ENCODE measurements at places on chromosomes 2 and 18.

DNA sequence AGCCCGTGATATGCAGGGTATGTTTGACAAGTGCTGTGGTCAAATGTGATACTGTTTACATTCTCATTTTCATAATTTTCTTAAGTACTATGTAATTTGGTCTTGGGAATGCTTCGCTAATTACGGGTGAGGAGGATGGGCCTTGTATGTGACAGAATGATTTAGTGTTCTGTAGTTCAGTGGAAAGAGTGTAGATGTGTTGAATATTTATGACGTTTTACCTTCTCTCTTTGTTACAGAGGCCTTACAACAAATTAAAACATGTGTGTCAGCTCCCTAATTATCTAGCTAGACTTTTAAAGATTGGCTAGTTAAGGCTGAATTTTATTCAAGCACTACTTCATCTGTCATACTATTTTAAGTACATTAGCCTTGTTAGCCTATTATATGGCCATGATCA lies 10.6 kb upstream of the CHRNA1 start:
- DNase-seq = no peak

DNA sequence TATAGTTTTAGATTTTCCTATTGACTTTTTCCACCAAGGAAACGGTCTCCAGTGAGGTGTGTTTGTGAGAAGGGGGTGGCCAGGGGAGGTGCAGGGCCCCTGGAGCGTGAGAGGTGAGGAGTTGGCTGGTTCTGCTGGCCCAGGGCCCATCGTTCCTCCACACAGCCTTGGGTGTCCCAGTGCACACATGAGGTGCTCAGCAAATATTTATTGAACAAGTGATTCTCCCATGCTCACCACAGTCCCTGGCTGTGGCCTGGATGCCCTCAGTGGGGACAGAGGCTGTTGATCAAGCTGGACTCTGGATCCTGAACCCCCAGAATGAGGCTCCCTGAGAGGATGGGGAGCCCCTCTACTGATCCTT lies 5.0 kb downstream of the HAAO start:
- no peak for DNase-seq

- no peak for DNase-seq
These were observed 150.1 kb downstream of the AGAP1 start for GRCh38 chr2:235643680-235644511.

DNA sequence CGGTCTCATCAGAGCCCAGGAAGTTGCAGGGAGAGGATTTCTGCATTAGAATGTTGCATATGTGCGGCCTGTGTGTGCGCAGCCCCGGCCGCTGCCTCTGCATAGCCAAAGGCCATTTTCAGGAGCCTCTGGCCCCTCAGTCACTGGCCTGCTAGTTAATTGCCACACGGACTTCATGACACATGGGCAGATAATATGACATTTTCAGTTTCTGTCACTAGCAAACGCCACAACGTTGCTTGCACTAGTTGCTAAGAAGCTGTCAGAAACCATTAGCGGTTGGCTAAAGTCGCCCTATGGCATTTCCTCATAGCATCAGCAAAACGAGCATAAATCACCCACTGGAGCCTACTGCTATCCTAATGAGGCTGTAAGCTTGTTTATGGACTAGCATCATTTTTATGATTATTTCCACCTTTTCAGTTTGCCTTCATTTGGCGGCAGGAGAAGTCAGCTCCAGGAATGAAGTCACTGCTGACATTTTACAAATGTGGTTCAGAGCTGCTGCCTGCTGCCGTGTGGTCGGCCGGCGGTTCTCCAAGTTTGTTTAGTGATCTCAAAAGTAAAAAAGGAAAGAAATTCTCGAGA lies 73.7 kb downstream of the MEIS1 start:
- no peak for DNase-seq

DNA sequence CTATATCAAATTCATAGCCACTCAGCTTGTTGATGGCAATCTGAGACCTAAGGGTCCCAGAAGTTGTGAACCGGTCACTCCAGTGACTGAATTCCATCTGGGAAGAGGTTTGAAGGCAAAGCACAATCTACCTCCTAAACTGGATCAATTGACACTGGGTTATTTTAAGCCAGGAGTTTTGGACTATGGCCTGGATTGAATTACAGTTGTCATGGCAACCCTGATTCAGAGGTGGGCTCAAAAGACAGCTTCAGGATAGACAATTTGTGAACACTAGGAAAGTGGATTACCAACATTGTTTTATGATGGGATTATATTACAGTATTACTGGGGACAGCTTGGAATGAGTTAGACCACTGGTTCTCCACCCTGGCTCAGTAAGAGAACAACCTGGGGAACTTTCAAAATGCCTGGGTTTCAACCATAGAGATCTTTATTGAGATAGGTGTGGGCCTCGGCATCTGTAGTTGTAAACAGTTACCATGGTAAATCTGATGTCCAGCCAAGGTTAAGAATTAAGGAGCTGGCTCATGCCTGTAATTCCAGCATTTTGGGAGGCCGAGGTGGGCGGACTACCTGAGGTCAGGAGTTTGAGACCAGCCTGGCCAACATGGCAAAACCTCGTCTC lies 58.8 kb downstream of the MFSD6 start:
- DNase-seq = no peak

DNA sequence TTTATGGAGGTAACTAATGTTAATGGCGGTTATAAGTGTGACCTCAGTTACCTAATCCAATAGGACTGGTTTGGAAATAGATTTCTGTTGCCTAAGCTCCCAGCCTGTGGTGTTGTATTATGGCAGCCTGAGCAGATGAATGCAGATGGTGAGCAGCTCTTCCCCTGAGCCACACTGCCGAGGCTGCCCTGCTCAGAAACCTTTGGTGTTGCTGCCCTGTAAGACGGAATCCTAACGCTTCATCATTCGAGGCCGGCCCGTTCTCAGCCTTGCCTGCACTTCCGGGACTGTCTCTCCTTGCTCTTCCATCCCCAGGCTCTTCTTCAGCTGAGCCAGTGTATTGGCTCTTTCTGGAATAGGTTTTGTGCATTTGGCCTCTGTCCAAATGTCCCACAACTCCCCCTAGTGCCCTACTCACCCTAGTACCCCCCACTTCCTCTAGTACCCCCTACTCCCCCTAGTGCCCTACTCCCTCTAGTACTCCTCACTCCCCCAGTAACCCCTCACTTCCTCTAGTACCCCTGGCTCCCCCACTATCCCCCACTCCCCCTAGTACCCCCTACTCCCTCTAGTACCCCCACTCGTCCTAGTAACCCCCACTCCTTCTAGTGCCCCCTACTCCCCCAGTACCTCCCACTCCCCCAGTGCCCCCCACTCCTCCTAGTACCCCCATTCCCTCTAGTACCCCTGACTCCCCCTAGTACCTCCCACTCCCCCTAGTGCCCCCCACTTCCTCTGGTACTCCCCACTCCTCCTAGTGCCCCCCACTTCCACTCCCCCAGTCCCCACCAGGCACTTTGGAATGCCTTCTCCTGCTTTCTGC lies 106.0 kb upstream of the TAF1B start:
- no peak for DNase-seq

- DNase-seq = no peak
These were observed 130.6 kb upstream of the OTX1 start for GRCh38 chr2:62920070-62920469.

DNA sequence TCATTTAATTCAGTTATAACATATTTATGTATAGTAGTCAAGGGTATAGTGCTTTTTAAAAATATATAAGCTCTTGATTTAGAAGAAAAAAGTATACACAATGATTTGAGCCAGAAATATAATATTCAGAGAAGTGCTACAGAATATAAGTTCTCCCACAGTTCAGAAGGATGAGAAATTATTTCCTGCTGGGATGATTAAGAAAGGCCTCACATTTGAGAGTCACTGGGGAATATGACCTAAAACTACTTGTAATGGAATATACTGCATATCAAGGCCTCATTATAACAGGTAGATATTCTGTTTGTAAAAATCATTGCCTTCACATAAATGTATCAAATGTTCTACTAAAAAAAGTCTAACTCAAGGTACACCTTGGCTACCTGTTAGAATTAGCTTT lies 203.5 kb downstream of the MBD2 start:
- DNase-seq = no peak

DNA sequence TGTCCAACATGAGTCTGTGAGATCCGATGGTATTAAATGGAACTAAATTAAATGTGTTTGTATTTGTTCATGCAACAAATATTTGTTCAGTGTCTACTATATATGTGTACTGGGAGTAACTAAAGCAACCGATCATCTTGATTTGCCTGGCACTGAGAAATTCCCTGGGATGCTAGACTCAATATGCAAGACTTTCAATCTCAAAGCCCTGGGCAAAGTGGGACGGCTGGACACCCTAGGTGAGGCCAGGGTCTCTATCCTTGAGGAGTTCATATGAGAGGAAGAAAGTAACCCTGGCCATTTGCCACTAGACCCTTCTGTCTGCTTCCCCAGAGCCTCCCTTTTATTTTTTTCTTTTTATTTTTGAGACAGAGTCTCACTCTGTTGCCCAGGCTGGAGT lies 44.0 kb upstream of the HPCAL1 start:
- DNase-seq = no peak

- DNase-seq = no peak
These were observed 31.6 kb downstream of the B3GNT2 start for GRCh38 chr2:62227386-62228075.

DNA sequence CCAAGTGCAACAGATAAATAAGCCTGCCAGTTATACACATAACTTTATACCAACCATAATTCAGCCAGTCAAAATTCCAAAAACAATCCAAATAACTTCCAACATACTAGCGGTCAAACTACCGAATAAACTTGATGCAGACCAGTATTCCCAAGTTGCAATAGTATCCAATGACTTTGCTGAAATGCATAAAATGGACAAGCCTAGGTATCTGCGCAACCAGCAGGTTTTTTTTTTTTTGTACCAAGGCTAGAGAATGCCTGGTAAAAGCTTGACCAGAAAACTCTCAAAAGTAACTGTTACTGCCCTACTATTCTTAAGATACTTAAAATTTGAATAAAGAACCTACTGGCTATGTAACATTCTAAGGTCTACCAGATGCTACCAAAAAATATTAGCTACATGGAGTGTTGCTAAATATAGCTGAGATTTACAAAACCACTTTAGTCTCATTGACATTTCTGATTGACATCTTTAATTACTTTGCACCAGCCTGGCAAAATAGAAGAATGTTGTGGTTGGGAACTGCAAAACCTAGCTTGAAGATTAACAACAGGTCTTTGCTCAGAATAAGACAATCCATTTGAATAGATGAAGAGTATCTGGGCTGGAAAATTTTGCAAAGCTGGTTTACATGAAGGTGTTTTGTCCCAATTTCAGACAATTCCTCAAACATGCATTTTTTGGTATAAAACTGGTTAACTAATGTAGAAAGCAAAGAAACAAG lies 7.3 kb downstream of the SRSF7 start:
- no peak for DNase-seq

GRCh38 chr2:101432411-101433181 lies 42.3 kb downstream of the RFX8 start:
- DNase-seq = no peak

GRCh38 chr18:62521082-62521481 lies 1.7 kb upstream of the ZCCHC2 start:
- no peak for DNase-seq

DNA sequence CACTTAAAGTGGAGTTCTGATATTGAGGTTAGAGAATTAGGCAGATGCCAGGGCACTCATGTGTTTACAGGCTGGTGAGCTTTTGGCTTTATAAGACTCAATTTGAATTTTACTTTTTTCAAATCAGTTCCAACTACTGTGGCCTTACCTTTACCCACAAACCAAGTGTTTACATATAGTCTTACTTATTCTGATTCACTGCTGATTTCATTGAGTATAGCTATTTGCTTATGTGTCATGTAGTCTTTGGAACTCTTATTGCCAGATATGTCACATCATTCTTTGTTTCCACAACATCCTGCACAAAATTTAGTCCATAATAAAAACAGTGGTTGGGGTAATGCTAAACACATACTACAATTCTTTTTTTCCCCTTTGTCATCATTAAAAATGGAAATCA lies 96.5 kb downstream of the XIRP2 start:
- DNase-seq = no peak

GRCh38 chr18:10029711-10030110 lies 115.9 kb downstream of the VAPA start:
- DNase-seq = no peak

Data from H7 (cell line).